ENCODE measurements at places on chromosomes 6 and 20.

- DNase-seq, result no peak
Measured at GRCh38 chr6:47094241-47094925, 52.3 kb upstream of the ADGRF1 start.

GRCh38 chr20:63053432-63054102 is 46.8 kb upstream of the BHLHE23 start:
- no peak for DNase-seq

- DNase-seq, result no peak
Measured at GRCh38 chr20:22460231-22460630, 124.1 kb downstream of the FOXA2 start.

DNA sequence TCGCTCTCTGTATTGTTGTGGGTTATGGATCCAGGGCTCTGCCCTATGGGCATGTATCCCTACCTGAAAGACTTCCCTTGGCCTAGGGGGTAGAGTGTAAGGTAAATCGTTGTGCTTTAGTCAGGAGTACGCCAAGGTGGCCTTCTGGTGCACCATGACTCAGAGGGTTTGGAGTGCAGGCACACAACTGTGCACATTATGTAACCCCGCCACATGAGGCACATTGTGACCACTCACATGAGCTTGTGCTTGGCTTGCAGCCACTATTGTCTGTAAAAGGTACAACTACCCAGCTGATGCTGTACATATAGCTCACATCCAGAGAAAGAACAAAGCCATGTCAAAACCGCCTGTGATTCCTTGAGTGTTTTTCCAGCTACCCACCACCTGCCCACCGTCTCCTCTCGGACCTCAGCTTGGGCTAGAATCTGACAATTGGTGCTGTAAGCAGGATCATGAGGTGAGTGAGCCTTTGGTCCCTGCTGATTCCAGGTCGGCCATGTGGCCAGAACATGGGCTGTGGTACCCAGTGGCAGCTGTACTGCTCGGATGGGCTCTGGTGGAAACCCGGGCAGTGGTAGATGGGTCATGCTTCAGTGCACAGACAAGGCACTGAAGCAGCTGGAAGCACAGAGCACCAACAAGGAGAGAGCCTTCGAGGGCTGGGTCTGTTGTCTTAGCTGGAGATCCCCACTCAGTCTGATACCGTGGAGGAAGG is 33.8 kb downstream of the HDDC2 start:
- no peak for DNase-seq

GRCh38 chr20:52076164-52076563 is 115.4 kb downstream of the ZFP64 start:
- DNase-seq, result peak; percentile 45

GRCh38 chr6:34491091-34491430 is 25.2 kb downstream of the PACSIN1 start:
- peak; percentile 44 for DNase-seq

GRCh38 chr6:157842212-157842611 is 19.2 kb downstream of the SNX9 start:
- DNase-seq, result no peak

GRCh38 chr6:151414641-151415260 is 23.4 kb upstream of the ZBTB2 start:
- DNase-seq, result no peak

- DNase-seq, result no peak
Measured at GRCh38 chr20:49539481-49540231, 28.3 kb downstream of the PTGIS start.

- no peak for DNase-seq
Measured at GRCh38 chr20:64049060-64049877, at the start of gene SOX18. SOX18 (minus strand) TSS chr20:64049639; CDS start chr20:64049516, 123 bp downstream.
